ENCODE measurements at places on chromosomes 3 and 15.

DNA sequence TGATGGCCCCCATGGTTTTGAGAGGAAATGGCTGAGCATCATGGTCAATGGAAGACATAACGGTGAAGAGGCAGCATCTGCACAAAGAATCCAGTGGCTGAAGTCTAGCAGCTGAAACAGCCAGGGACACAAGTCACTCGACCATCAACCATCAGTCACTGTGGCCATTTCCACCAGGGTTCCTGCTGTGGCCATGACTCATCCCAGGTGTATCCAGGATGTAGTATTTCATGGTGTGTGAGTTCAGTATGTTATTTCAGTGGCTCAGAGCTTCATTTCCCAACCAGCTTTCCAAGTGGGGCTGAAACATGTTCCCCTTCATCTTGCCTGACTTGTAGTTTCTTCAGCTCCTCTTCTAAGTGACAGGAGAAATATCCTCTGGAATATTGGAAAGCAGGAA is 47.8 kb upstream of the WNT5A start:
- no peak for DNase-seq

- DNase-seq, result peak; percentile 77
These were observed 513.7 kb downstream of the FOXP1 start for GRCh38 chr3:71069797-71070196.

- no peak for DNase-seq
These were observed 91.1 kb upstream of the RNF7 start for GRCh38 chr3:141646760-141647561.

- DNase-seq, result no peak
These were observed 170.5 kb upstream of the TGFBR2 start for GRCh38 chr3:30435861-30436331.

- DNase-seq, result no peak
These were observed 141.7 kb downstream of the LRRK1 start for GRCh38 chr15:101060576-101061551.

DNA sequence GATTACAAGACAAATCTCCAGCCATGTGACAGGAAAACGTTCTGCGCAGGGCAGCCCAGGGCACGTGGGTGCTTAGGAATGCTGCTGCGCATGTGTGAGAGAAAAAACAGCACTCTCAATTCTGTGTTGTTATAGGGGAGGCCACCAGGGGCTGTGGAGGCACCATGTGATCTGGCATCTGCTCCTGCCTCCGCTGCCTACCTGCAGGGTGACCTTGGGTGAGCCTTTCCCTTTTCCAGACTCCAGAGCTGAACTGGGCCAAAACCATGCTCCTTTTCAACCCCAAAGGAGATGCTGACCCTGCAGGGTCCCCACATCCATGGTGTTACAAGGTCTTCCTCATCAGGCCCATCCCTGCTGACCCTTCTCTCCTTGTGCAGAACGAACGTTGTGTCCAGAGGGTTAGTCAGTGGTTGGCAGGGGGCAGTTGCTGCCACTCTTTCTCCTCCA is 81.5 kb upstream of the RASGRF1 start:
- DNase-seq, result no peak

- no peak for DNase-seq
These were observed 12.1 kb upstream of the FBLN2 start for GRCh38 chr3:13536832-13537231.

DNA sequence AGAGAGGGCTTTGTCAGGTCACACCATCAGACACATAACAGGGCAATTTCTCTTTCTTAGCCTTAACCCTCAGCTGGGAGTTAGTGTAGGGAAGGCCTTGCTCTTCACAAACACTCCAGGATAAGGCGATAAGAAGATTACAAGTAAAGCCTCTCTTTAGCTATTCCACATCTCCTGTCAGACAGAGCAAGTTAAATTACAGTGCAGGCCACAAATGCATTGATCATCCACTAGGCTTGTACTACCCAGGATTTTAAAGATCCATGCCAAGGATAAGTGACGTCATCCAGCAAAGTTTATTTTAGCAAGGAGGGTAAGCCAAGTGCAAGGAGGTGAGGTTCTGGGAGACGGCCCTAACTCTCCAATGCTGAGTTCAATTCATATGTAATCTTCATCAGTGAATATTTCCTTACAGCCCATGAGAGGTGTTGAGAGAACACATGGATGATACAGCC is 890.6 kb upstream of the NR2F2 start:
- DNase-seq, result no peak

- DNase-seq, result peak; percentile 58
These were observed 11.2 kb downstream of the TNFSF10 start for GRCh38 chr3:172511783-172512762.

GRCh38 chr3:118548434-118548833 is 486.2 kb downstream of the IGSF11 start:
- DNase-seq, result no peak

- DNase-seq, result no peak
These were observed 50.4 kb downstream of the BOC start for GRCh38 chr3:113261626-113262303.

Data from CD4-positive, alpha-beta T cell treated with Interleukin-4 for 4 hours (primary cell).